ENCODE measurements at places on chromosomes 7 and 10.
A peak's percentile ranks its signal among the peaks of the same experiment; 100 is the strongest.

DNA sequence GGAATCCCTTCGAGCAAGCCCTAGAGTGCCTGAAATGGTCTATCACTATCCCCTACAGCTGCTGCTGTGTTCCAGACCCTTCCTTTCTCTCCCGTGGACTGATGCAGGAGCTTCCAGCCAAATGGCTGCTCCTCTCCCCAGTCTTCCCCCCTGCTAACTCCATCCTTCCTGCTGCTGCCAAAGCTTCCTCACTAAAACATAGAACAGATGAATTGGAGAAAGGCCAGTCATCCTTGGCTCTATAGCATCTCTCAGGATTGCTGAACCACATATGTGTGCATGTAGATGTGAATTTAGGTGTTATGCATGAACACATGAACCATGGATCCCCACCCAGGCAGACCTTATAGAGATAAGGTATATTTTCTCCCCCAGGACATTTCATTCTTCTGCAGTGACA lies 60.7 kb downstream of the GPR26 start:
- no peak for DNase-seq

GRCh38 chr7:93367254-93367653 lies 135.1 kb downstream of the VPS50 start:
- no peak for DNase-seq

GRCh38 chr7:90532231-90532929 lies 62.9 kb downstream of the PTTG1IP2 start:
- DNase-seq, result no peak

- DNase-seq, result no peak
Observed at GRCh38 chr7:50743016-50743415, 39.7 kb downstream of the GRB10 start.

DNA sequence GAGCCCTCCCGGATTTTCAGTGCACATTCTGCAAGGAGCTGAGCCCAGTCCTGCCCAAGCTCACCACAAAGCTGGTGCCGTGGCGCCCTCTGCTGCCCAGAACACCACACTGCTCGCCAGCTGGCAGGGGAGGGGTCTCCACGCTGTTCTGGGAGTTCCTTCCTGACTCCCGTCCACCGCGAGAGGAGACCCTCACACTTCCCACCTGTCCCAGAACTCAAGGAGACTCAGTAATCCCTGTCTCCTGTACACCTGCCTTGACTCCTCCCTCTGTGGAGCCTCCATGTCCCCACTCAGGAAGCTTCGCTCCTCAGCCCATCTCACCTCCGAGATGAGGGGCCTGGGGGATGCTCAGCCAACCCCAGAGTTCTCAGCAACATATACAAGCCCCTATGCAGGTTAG lies 11.3 kb downstream of the C10orf105 start:
- peak; percentile 15 for DNase-seq

GRCh38 chr10:48772059-48772458 lies 87.4 kb downstream of the WDFY4 start:
- no peak for DNase-seq

DNA sequence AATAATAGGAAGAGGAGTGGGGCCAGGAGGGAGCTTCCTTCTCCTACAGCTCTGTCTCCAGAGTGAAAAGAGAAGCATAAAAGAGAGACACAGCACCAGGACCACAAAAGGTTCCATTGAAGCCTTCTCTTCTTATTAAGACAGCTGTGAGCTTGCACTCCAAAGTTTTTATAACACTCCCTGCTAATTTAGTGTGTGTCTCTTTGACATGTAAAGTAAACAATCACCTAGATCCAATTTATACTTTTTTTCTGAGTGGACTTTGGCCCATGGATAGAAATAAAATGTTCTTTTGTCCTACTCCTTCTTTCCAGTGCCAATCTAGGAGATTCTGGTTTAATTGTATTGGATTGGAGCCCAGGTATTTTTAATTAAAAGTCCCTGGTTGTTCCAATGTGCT lies at the start of gene CYP2C8:
Gene CYP2C8, minus strand, starts transcription at position 212 of the 400 bp plus-strand sequence. Its CDS starts 95 bp downstream, at position 117.
- no peak for DNase-seq

DNA sequence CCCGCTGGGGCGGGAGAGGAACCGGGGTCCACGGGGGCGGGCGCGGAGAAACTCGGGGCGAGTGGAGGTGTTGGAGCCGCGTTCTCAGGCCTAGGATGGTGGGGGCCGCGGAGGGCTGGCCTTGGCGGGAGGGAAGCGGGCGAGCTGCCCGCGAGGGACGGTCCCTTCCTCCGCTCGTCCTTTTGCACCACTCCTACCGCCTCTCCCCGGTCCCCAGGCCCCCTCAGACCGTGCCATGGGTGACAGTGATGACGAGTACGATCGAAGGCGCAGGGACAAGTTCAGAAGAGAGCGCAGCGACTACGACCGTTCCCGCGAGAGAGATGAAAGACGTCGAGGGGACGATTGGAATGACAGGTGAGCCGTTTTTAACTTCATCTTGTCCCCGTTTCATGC lies 451 bp downstream of the SRRT start:
- no peak for DNase-seq

- DNase-seq, result peak; percentile 49
Observed at GRCh38 chr10:31977440-31978155, 49.0 kb upstream of the ARHGAP12 start.

- DNase-seq, result no peak
Observed at GRCh38 chr7:102004848-102005247, 187.4 kb downstream of the CUX1 start.

GRCh38 chr7:124577256-124577655 lies 188.3 kb downstream of the GPR37 start:
- no peak for DNase-seq

Measured in fibroblast of skin of scalp (primary cell).